Small intestine (tissue), 16 donors: ENCODE measurements at places on chromosomes 2 and 18. TPM values are rescaled to one million over a fixed set of nuclear protein-coding genes. Genes with fewer than 3 reads are reported as not detected.

ANKRD30BL gene
- polyA plus RNA-seq, result not detected

CPO gene
- 2.2 TPM for polyA plus RNA-seq

SAG gene
- not detected for polyA plus RNA-seq

STEAP3 gene
- polyA plus RNA-seq, result 5.1 TPM

RSAD2 gene
- polyA plus RNA-seq, result 3.7 TPM

NEUROD1 gene
- polyA plus RNA-seq, result 3.8 TPM

CRYBA2 gene
- 5.4 TPM for polyA plus RNA-seq

RAB12 gene
- polyA plus RNA-seq, result 12.4 TPM

TMEM37 gene
- polyA plus RNA-seq, result 75.9 TPM

CHST9 gene
- polyA plus RNA-seq, result 0.27 TPM

SERPINB10 gene
- not detected for polyA plus RNA-seq

RAX gene
- polyA plus RNA-seq, result not detected

KCNK3 gene
- polyA plus RNA-seq, result 0.27 TPM

GMPPA gene
- 63.5 TPM for polyA plus RNA-seq

C2orf69 gene
- 12.7 TPM for polyA plus RNA-seq

BOLL gene
- polyA plus RNA-seq, result not detected

REG3A gene
- polyA plus RNA-seq, result 11,127 TPM

RGPD4 gene
- polyA plus RNA-seq, result 0.01 TPM

CXCR4 gene
- polyA plus RNA-seq, result 24.8 TPM

CLK1 gene
- 204 TPM for polyA plus RNA-seq

ELMOD3 gene
- polyA plus RNA-seq, result 36.9 TPM

NGEF gene
- 15.6 TPM for polyA plus RNA-seq

NMUR1 gene
- not detected for polyA plus RNA-seq

UPP2 gene
- 0.19 TPM for polyA plus RNA-seq

CDC42EP3 gene
- 1.1 TPM for polyA plus RNA-seq

DQX1 gene
- polyA plus RNA-seq, result 15.8 TPM

MYL1 gene
- 5.4 TPM for polyA plus RNA-seq

TTR gene
- 0.63 TPM for polyA plus RNA-seq

DSG4 gene
- polyA plus RNA-seq, result not detected

ANKRD23 gene
- 2.2 TPM for polyA plus RNA-seq

ABCA12 gene
- polyA plus RNA-seq, result under 0.01 TPM

RAB6C gene
- polyA plus RNA-seq, result not detected

MAP3K20 gene
- 24.5 TPM for polyA plus RNA-seq

ATOH8 gene
- polyA plus RNA-seq, result 3.2 TPM

TMEM163 gene
- polyA plus RNA-seq, result 0.22 TPM

SP5 gene
- polyA plus RNA-seq, result 1.1 TPM

RRM2 gene
- polyA plus RNA-seq, result 33.5 TPM

FAM110C gene
- 11.9 TPM for polyA plus RNA-seq

CFAP210 gene
- 0.27 TPM for polyA plus RNA-seq

UGT1A5 gene
- 0.48 TPM for polyA plus RNA-seq

TMEM214 gene
- polyA plus RNA-seq, result 27.5 TPM

HOXD13 gene
- not detected for polyA plus RNA-seq

ERICH2 gene
- not detected for polyA plus RNA-seq

SIX2 gene
- 0.12 TPM for polyA plus RNA-seq

EVX2 gene
- not detected for polyA plus RNA-seq

LYPD1 gene
- polyA plus RNA-seq, result not detected

RBKS gene
- polyA plus RNA-seq, result 37.3 TPM

CYP1B1 gene
- 15.1 TPM for polyA plus RNA-seq

ERCC3 gene
- polyA plus RNA-seq, result 13.8 TPM
